Cortex of kidney (tissue), 1 donor: ENCODE measurements at places on chromosomes 2 and 18.

DNA sequence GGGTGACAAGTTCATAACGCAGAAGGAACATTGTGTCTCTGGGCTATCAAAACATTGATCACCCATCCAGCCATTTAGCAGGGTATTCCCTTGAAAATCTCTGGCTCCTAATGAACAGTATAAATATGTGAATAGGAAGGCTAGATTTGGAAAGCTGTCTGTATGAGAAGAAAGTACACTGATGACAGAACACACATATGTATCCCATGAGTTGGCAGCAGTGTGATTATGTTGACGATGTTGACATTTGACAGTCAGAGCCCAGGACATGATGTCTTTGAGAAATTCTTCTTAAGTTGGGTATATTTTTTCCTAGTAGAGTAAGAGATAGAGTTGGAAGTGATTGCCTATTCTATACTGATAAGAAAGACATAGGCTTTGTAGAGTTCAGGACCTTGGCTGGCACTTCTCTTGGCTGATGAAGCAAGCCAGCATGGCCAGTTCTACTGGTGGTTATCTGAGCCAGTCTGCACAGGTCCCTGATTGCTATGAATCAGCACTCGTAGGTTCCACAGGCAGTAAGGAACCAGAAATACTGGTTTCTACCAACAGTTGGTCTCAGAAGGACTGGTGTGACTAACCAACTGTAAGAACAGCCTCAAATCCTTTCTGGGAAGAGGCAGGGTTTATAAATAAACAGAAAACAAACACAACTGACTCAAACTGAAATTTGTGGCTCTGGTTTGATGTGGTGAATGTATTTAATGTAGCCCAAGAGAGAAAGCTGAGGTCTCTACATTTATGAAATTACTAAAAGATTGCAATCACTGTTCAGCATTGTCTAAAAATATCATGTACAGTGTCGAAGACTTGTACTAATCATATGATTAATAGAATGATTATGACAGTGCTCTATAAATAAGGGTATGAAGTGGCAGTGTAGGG is 43.9 kb upstream of the RAPH1 start:
- no peak for DNase-seq

DNA sequence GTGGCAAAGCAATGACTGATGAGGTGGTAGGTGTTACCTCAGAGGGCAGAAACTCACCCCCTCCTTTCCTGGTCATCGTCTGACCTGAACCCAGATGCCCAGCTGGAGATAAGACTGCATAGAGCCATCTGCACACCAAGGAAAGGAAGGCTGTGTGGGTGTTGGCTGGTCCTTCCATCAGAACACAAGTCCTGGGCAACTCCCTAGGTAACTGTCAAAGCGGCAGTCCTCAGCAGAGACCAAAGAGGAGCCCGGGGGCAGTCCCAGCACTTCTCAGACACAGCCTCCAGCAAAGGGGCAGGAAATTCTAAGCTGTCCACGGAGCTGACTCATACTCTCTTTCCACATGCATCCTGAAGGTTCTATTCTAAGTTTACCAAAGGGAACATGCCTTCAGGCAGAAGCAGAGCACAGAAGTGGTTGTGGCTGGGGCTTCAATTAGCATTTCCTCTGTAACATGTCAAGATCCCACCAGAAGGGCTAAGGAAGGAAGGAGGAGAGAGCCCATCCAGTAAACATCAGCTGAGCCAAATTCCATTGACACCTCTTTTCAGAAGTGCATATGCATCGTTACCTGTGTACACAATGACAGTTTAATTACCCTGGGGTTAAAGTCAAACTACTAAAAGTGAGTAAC is 54.7 kb downstream of the SPRED2 start:
- no peak for DNase-seq

GRCh38 chr18:36640021-36640952 is 188.5 kb downstream of the TPGS2 start:
- no peak for DNase-seq

GRCh38 chr18:934518-935133 is 30.0 kb downstream of the ADCYAP1 start:
- no peak for DNase-seq

DNA sequence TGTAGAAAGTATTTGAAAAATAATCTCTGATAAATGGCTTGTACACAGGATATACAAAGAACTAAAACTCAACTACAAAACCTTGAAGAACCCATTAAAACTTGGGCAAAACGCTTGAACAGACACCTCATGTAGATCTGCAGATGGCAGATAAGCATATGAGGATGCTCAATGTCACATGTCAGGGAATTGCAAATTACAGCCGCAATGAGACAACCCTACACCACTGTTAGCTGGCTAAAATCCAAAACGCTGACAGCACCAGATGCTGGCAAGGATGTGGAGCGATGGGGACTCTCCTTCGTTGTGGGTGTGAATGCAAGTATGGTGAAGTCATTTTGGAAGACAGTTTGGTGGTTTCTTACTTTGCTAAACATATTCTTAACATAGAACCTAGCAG is 53.7 kb downstream of the SNTG2 start:
- no peak for DNase-seq

GRCh38 chr2:2942906-2943305 is 434.7 kb downstream of the EIPR1 start:
- no peak for DNase-seq

- no peak for DNase-seq
Measured at GRCh38 chr2:179429060-179429471, 164.4 kb upstream of the SESTD1 start.

DNA sequence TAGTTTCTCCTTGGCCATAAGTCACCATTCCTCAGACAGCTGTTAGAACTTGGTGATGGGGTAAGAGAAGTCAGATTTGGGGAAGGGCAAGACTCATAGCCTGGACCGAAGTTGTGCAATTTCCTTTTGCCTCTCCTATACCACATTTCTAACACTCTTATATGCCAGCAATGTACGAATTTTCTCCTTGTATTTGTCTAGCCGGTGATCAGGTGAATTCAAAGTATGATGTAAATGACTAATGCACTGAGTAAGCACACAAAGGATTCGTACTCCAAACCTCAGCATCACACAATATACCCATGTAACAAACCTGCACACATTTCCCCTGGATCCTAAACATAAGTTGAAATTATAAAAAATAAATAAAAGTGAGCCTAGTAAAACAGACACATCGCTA is 1143.5 kb upstream of the CELF4 start:
- no peak for DNase-seq

- no peak for DNase-seq
Measured at GRCh38 chr18:67545681-67546080, 29.2 kb upstream of the DSEL start.

GRCh38 chr2:233352141-233352842 is 2.0 kb upstream of the DGKD start:
- no peak for DNase-seq

DNA sequence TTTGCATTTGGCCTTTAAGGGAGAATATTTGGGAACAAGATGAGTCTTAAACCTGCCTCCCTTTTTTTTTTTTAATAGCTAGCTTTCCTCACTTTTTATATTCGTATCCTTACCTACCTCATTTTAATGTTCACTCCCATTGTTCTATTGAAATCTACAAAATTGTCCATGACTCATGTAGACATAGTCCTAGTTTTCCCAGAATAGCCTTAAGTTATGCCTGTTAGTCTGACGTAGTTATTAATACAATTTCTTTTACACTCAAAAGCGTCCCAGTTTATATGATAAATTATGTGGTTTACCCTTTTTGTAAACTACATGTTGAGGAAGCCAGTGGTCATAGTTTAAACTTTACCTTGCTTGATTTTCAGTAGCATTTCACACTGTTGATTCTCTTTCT is 73.4 kb downstream of the UBR3 start:
- DNase-seq, result no peak

GRCh38 chr2:223835701-223836532 is 1.5 kb downstream of the AP1S3 start:
- DNase-seq, result no peak

GRCh38 chr2:120228503-120228902 is 5.3 kb upstream of the TMEM185B start:
- DNase-seq, result no peak

DNA sequence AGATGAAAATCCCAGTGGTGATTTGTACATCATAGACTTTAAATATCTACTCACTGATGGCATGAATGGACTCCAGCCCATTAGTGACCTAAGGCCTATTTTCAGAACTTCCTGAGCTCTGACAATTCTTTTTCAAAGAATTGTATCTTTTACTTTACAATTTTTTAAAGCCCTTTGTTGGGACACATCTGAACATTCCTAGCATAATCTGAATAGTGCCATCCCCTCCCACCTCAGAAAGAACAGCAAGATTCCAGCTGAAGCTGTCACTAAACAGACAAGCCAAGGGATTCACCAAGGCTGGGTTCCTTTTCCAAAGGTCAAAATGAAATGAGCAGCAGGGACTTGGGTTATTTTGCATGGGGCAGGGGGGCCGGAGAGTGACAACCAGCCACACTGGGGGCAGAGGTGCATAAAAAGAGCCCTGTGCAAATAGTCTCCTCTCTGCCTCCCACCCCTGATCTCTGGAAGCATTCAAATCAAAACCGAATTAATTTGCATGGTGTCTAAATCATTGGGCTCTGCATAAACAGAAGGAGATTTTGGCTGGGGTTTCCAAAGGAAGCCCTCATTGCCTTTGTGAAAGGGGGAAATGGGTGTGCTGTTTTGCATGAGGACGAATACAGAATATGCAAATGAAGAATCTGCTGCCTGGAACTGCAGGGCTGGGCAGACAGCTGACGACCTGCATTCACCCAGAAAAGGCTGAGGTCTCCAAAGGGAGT is 17.2 kb downstream of the EPHA4 start:
- DNase-seq, result no peak

GRCh38 chr18:9647496-9648323 is 33.4 kb upstream of the PPP4R1 start:
- no peak for DNase-seq

GRCh38 chr18:424668-425067 is 75.8 kb downstream of the COLEC12 start:
- DNase-seq, result no peak

- no peak for DNase-seq
Measured at GRCh38 chr18:3236470-3236869, 11.1 kb upstream of the MYL12A start.

- DNase-seq, result no peak
Measured at GRCh38 chr2:173979751-173980351, 14.7 kb upstream of the SP3 start.

GRCh38 chr2:85183479-85183878 is 50.3 kb downstream of the TCF7L1 start:
- no peak for DNase-seq

DNA sequence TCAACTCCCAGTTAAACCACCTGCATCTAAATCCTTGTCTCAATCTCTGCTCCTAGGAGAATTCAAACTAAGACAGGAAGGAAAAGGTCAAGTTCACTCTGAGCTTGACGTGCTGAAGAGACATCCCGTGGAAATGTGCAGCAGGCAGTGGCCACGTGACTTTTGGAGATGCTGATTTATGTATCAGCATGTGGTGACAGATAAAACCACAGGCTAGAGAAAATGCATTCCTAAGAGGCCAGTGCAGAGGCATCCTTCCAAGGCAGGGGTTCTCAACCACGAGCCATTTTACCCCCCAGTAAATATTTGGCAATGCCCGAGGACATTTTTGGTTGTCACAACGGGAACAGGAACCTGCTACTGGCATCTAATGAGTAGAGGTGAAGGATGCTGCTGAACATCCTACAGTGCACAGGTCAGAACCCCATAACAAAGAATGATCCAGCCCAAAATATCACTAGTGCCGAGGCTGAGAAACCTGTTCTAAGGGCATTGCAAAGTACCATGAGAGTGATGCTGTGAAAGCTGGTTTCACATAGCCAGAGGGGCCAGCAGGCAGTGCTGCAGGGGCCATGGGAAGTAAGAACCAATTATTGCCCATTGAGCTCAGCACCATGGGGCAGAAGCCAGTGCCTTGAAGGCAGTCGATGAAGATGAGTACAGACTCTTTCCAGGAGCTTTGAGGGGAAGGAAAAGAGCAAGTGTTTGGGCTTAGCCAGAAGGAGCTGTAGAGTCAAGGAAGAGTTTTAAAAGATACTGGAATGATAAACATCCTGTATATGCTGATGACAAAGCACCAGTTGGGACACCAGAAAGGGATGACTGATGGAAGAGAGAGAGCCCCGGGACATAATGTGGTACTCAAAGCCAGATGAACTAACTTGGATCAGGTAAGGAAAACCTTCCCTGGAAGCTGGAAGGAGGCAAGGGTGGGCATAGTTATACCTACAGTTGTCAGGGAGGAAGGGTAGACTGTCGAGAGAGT is 174.6 kb downstream of the HAUS1 start:
- DNase-seq, result no peak

DNA sequence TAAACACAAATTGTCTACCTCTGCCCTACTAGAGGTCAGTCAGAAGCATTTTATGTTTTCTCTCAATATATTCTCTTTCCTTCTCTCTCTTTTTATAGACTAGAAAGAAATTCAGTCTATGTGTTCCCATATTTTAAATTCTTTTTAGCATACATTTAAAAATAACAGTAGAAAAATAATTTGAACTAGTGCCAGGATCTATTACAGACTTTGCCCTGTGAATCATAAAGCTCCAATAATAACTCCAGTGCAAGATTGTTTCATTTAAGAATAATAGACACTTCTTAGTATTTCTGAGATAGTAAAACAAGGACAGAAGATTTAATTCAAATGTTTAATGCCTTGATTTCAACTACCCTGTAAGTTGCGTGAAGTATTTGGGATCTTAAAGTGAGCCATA is 60.1 kb downstream of the ITGB6 start:
- DNase-seq, result no peak

DNA sequence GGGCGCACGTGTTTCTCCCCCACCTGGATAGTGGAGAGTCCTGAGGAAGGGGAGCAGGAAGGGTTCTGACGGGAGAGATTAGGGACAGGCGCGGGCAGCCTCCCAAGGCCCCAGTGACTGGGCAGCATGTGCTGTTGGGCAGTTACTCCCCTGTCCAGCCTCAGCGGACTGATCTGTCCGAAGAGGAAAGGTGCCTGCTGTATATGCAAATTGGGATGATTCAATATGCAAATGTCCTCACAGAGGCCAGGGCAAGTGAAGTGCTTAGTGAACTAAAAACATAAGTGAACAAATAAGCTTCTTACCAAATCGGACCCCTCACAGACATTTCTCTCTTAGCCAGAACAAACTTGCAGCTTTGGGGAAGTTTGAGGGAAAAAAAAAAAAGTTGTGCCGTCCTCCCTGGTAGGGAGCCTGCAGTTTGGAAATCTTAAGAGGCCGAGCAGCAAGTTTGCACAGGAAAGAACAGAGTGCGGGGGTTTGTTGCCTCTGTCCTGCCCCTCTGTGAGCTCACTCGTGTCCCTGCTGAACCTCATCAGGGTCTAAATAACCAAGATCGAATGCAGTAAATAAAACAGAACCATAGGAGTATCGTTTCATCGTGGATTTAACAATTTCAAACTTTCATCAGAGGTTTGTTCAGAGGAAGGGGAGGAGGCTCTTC is 141.4 kb downstream of the KCTD1 start:
- no peak for DNase-seq

DNA sequence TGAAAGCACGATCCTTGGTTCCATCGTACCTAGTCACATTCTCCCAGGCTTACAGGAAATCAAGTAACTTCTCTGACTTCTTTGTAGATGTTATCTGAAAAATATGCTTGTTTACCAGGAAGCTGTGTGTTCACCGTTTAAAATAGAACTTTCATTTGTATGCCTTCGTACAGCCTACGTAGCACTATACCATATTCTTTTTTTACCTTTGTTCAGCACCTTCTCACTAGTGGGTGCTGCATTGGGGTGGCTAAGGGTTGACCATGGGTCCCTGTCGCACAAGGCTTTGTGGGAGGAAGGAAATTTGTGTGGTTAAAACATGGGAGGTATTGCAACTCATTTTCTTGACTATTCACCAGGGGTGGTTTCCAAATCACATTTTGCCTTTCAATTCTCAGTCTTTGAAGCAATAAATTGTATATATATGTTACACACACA is 16.6 kb downstream of the MALT1 start:
- DNase-seq, result no peak
